GM23338 (cell line): ENCODE measurements at places on chromosomes 1 and 21. TPM values are rescaled to one million over a fixed set of nuclear protein-coding genes. Genes with fewer than 3 reads are reported as not detected.

- no peak for DNase-seq
Measured at GRCh38 chr1:63143482-63143881, 178.9 kb upstream of the FOXD3 start.

- no peak for DNase-seq
Measured at GRCh38 chr1:33120436-33121231, 39.7 kb downstream of the AZIN2 start.

DNA sequence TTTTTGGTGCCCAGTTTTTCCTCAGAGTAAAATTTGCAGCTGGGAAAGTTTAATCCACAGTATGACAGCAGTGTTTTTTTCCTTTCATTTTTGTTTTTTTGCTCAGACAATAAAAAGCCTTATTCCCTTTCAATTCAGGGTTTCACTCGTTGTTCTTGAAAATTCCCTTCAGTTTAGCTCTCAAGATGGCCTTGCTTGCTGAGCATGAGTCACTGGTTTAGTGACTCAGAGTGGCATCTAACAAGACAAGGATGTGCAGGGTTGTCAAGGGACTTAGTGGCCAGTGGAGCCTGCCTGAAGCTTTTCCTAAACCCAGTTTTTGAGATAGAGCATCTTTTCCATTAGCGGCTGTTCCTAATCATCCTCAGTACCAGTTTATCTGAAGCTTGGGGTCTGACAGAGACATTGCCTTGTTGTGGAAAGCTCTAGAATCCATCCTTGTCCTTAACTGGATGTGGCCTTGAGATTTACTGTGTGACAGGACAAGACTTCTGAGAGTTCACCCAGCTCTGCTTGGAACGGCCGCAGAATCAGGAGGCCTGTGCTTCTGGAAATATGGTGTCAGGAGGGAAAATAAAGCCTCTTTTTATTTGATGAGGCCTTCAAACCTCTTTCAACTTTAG is 48.4 kb upstream of the DNAJC6 start:
- no peak for DNase-seq

- DNase-seq: no peak
Measured at GRCh38 chr1:67355745-67356424, 48.2 kb downstream of the IL12RB2 start.

GRCh38 chr1:247216261-247216660 is 39.6 kb upstream of the VN1R5 start:
- no peak for DNase-seq

GRCh38 chr1:1612104-1612400 is 3.2 kb upstream of the MIB2 start:
- no peak for DNase-seq

DNA sequence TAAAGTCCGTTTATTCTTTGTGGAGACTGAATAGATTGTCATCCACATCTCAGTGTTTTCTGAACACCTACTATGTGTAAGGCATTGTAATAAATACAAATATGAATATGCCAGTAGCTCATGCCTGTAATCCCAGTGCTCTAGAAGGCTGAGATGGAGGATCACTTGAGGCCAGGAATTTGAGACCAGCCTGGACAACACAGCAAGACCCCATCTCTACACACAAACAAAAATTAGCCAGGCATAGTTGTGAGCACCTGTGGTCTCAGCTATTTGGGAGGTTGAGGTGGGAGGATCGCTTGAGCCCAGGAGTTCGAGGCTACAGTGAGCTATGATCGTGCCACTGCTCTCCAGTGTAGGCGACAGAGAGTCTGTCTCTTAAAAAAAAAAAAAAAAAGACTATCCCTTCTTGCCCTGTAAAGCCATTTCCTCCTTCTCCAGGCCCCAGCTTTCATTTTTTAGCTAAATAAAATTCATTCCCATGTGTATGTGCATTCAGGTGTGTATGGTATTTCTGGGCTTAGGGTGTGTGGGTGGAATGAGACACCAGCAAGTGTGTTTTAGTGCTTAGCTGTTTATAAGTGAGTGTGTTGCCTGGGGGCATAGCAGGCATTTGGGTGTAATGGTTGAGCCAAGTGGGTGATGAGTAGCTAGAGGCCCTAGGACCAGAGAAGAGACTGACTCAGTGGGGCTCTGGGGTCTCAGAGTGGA is 7.8 kb downstream of the CELSR2 start:
- DNase-seq: no peak

- no peak for DNase-seq
Measured at GRCh38 chr1:27868932-27869718, 3.2 kb upstream of the THEMIS2 start.

DNA sequence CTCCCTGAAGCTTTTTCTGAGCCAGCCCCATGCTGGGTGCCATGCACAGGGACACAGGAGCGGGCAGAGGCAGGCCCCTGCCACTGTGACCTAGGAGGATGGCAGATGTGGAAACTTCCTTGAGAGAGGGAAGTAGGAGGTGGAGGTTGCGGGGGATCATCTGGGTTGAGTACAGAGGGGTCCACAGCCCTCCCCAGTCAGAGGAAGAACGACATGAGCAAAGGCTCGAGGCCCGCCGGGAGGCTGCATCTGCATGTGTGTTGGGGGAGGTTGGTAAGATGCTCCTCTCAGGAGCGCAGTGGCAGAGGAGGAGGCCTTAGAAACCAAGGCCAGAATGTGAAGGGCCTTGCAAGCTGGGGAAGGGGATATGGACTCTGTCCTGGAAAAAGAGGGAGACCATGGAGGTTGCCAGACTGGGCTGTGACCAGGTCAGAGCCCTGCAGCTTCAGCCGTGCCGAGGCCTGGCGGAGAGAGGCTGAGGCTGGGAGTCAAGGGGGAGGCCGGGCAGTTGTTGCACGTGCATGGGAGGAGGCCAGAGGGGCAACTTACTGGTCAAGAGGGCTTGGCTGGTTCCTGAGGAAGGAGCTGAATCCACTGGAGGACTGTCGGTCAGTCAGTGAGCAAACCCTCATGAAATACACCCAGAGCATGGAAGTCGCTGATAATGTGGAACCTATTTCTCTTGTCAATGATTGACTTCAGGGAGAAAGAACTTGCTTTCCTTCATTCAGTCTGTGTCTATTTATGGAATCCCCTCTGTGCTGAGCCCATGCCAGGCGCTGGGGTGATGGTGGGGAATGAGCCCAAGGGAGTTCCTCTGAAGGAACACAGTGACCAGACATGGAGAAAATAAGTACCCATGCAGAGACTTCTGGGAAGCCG is 31.7 kb downstream of the A3GALT2 start:
- DNase-seq: no peak

DNA sequence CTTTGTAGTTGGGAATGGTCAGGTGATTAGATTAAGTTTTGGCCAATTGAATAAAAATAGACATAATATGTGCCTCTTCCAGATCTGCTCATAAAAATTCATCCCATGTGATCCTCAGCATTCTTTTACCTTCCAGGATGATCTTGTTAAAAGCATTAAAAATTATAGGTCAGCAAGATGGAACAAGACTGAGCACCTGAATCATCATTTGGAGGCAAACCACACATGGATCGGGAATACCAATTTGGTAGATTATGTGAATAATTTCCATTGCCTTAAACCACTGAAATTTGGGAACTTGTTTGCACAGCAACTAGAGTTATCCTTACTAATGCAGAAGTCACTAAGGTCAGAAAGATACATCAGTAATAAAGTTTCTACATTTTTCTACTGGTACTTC is 681.4 kb upstream of the ADGRL2 start:
- no peak for DNase-seq

DNA sequence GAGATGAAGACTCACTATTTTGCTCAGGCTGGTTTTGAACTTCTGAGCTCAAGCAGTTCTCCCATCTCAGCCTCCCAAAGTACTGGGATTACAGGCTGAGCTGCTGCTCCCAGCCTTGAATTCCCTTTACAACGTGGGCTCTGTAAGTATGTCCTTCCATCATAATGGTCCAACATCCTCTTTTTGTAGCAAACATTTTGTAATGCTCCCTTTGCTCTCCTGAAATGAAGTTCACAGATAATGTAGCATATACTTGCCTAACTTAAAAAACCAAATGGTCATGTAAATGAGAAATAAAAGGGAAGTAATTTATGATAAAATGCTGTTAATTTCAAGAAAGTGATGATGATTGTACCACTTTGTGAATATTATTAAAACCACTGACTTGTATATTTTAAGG is 30.5 kb upstream of the THEM4 start:
- no peak for DNase-seq

- no peak for DNase-seq
Measured at GRCh38 chr21:19785941-19786340, 1212.3 kb upstream of the NCAM2 start.

- no peak for DNase-seq
Measured at GRCh38 chr1:117013309-117013858, 11.8 kb downstream of the CD101 start.

DNA sequence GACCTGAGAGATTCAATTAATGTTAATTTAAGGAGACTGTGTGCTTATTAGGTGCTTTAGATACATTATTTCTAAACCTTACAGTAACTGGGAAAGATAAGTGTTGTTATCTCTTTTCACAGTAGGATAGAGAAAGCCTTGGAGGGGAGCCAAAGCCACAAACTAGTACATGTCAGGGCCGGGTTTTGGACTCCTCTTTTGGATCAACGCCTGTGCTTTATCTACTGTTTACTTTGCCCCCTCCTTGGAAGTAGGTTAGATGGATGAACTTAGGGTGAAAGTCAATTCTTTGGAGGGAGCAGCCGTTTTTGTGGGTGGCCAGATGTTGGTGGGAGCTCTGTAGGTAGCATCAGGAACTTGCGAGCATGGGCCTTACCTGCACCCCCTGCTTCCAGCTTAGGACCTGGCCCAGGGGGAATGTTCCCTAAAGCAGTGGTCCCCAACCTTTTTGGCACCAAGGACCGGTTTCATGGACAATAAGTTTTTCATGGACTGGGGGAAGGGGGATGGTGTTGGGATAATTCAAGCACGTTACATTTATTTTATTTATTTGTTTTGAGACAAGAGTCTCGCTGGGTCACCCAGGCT is 1.7 kb downstream of the HHAT start:
- DNase-seq: no peak

DNA sequence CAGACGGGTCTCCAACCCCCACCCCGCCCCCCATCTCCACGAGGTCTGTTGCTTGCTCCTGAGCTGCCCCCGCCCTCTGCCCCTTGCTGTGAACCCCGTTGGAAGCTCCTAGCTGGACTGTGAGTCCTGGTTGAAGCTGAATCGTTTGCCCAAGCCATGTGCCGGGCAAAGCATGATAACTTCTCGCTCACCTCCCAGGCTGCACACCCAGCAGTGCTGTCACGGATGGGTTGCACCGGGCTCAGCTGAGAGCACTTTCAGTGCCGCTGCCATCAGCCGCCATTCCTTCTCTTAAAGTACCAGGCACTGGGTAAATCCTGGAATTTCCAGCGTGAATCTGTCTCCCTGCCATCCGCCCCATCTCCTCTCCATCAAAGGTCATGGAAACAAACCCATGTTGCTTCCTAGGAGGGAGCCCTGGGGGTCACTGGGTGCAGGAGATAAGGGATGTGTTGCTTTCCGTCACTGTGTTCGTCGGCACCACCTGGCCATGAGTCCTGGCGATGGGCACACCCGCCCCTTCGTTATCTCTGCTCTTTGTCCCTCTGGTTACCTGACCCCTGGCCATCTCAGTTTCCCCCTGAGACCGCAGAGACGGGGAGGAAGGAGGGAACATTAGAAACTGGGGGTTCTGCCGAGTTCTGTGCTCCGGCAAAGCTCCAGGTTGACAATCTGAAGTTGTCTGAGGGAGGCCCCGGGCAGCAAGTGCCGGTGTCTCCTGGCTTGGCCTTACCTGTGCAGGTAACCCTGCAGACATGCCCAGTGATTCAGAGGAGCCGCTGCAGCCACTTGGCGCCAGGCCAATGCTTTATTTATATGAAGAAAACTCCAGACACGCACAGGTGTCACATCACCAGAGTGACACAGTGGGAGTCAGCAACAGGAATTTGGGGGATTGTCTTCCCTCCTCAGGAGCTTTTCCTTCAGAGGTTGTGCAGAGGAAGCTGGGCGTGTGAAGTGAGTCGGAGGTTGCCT is 2.7 kb downstream of the PDE9A start:
- peak; percentile 47 for DNase-seq

- DNase-seq: no peak
Measured at GRCh38 chr1:54950006-54950368, 30.4 kb upstream of the TMEM61 start.

GRCh38 chr1:109397581-109398342 is at the start of gene SORT1:
Gene SORT1, minus strand, starts transcription at chr1:109397918. Its CDS starts 26 bp downstream, at chr1:109397892.
- peak; percentile 99 for DNase-seq

DNA sequence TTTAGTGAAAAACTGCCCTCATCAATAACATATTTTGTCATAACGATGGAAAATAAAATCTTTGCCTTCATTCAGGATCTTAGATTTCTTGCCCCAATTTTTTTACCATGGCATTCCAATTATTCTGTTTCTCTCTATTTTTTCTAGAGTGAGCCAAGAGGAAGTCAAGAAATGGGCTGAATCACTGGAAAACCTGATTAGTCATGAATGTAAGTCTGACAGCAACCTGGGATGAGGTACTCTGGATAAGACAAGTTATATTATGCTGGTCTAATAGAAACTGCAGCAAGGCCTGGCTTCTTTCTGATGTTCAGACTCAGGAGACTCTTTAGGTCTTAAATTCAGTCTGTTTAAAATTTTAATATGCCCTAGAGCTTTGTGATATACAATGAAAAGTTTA is 3.5 kb downstream of the RGS4 start:
- DNase-seq: no peak

GRCh38 chr1:56719171-56719570 is 74.1 kb downstream of the PRKAA2 start:
- no peak for DNase-seq

DNA sequence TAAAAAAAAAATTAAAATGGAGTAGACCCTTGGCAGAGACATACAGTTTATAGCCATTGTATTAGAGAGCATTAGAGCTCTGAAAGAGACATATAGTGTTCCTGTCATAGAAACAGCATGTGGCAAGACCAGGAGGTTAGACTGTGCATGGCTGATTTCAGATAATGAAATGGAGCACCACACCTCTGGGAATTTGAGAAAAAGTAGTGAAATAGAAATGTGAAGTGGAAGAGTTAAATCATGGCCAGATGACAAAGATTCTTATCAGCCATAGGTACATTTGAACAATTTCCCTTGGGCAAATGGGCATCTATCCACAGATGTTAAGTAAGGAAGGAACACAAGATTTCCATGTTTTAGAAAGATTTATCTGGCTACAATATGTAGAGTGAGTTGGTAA is 1083.1 kb downstream of the PLA2G4A start:
- DNase-seq: no peak

The FH gene
- 66.3 and 69.8 TPM in 2 replicates for total RNA-seq

The PROK1 gene
- not detected in 2 replicates for total RNA-seq

The LCE1B gene
- total RNA-seq: not detected in 2 replicates
